ENCODE measurements at places on chromosomes 7 and 10. TPM values are rescaled to one million over a fixed set of nuclear protein-coding genes. Genes with fewer than 3 reads are reported as not detected.

Gene PANK1
- total RNA-seq: 12.7 TPM

Gene LIPA
- 34.7 TPM for total RNA-seq

Gene FZD1
- 11.8 TPM for total RNA-seq

Gene FANK1
- 0.37 TPM for total RNA-seq

Gene ELOVL3
- 0.17 TPM for total RNA-seq

Gene PDZD7
- 0.76 TPM for total RNA-seq

Gene PRLHR
- not detected for total RNA-seq

- DNase-seq: peak; percentile 47
Observed at GRCh38 chr10:480928-481552, 208.4 kb downstream of the DIP2C start.

- DNase-seq: no peak
Observed at GRCh38 chr10:70966646-70967553, 78.5 kb upstream of the PCBD1 start.

GRCh38 chr7:684416-684815, 42.1 kb upstream of the DNAAF5 start:
- no peak for DNase-seq

GRCh38 chr7:33642312-33642711, 263.0 kb upstream of the BMPER start:
- DNase-seq: no peak

- DNase-seq: peak; percentile 31
Observed at GRCh38 chr7:1105189-1105588, 17.3 kb downstream of the GPER1 start.

DNA sequence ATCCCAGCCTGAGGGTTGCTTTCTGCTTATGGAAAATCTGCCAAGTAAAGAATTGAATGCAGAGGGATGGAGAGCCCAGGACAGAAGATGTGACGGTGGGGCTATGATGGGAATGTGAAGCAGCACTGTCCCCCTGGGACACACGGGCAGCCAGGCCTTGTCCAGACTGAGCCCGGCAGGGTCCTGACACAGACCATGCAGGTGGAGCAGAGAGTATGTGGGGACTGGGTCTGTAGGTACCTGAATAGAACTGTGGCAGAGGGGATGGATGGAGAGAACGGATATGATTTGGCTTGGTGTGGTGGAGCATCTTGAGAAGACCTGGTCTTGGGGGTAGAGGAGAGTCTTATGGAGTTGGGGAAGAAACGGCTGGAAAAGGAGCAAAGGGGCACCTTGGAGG, 732 bp upstream of the LRRC18 start:
- DNase-seq: no peak

- DNase-seq: no peak
Observed at GRCh38 chr7:47191876-47192291, 390.0 kb downstream of the TNS3 start.

DNA sequence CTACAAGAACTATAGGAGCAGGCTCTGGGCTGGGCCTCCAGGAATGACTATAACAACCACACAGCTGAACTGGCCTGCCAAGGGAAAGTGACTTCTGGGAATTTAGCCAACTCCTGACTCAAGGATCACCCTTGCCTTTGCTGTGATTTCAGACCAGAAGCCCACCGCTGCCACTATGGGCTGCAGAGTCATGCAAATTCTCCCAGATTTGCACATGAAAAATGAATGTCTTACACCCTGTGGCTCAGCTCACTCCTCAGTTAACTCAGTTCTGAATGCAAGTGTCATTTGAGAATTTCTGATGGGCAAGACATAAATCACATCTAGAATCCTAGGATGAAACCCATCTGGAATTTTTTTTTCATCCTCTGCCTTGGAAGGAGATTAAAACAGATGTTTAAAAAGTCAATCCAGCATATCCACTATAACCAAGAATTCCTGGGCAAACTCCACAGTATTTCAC, 186.5 kb upstream of the BET1 start:
- no peak for DNase-seq

DNA sequence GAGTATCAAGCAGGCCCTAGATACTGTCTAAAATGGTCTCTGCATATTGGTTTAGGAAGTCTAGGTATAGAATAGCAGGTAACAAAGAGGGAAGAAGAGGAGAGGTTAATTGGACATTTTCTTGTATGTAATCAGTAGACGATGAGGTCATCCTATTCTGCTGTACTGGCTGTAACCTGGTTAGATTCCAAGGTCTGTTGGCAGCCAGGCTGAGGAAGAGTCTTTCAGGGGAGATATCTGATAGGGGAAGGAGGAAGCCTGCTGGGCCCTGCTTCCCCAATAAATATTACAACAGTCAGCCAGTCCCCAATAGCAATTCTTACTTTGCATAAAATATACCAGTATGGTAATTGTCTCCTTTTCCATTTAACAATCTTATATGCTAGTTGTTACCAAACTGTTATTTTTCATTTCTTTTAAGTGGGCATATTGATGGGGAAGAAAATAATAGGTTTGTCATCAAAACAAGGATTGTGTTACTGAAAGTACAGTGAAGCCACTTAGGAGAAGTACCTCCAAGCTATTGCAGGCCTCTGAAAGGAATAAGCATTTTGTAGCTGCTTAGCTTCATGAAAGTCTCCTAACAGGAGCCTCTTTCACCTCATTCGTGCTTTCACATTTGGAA, 186.4 kb downstream of the LRRC4 start:
- DNase-seq: peak; percentile 48

DNA sequence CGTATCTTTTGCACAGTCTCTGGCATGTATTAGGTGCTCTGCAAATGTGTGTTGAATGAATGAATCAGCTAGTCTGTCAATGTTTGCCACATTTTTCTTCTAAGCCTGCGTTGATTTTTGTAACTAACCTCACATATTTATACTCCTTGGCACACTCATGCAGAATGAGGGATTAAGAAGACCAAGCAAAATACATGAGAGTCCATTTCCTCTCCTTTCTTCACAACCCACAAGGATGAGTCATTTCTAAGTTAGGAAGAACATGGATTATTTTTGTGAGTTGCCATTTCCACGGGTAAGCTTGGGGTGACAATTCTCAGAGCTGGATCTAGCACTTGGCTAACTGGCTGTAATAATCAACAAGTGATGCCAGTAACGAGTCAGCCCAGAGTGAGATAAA, 158.8 kb downstream of the TWIST1 start:
- no peak for DNase-seq

GRCh38 chr7:83704564-83704963, 55.6 kb upstream of the SEMA3E start:
- DNase-seq: no peak

- DNase-seq: no peak
Observed at GRCh38 chr10:104202231-104202630, 29.9 kb downstream of the CFAP43 start.

GRCh38 chr7:87100326-87100725, 40.9 kb upstream of the ELAPOR2 start:
- no peak for DNase-seq

- no peak for DNase-seq
Observed at GRCh38 chr10:113891476-113891875, 37.0 kb downstream of the NHLRC2 start.

DNA sequence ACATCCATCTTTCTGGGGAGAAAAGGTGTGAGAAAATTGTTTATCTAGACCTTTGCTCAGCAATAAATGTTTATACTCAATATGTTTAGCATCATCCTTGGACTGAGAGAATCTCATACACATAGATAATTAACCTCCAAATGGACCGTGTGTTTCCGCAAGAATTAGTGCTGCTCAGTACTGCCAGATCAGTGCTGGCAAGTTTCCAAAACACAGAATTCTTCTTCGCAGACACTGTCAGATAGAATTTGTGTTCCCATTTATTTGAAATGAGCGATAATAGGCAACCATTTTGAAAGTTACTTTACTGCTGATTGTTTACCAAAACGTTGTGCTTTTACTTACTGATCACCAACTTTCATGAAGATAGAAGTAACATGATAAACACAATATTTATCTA, 33.7 kb downstream of the STAMBPL1 start:
- no peak for DNase-seq

- DNase-seq: no peak
Observed at GRCh38 chr10:29317027-29317420, 28.2 kb downstream of the LYZL1 start.

- DNase-seq: no peak
Observed at GRCh38 chr7:28855538-28856217, 102.5 kb downstream of the TRIL start.

DNA sequence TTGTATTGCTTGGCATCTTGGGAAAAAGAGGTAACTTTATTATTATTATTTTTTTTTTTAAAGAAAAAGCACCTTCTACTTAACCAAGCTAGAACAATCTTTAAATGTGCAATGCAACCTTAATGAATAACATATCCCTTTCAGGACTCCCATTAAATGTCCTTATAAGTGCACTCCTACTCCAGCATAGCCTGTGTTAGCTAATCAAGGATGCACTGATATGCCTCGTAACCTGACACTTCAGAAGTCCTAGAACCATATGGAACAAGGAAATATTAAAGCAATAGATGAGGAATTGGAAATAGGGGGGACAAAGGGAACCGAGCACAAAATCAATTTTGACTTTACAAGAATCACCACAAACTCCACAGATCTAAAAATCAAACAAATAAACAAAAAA, 522.4 kb downstream of the PARD3 start:
- no peak for DNase-seq

- DNase-seq: peak; percentile 78
Observed at GRCh38 chr7:117124591-117125220, 171.4 kb downstream of the ST7 start.

GRCh38 chr7:154871928-154872750, 130.8 kb downstream of the PAXIP1 start:
- DNase-seq: no peak

GRCh38 chr10:46232084-46232483, 54.7 kb upstream of the ANTXRL start:
- DNase-seq: no peak

- DNase-seq: no peak
Observed at GRCh38 chr7:107977048-107977447, 25.9 kb downstream of the LAMB1 start.

All from right cardiac atrium (tissue), 5 donors.